Tibial nerve (tissue), 4 donors: ENCODE measurements at places on chromosomes 16 and 17. TPM values are rescaled to one million over a fixed set of nuclear protein-coding genes. Genes with fewer than 3 reads are reported as not detected.

The PLCG2 gene
- total RNA-seq = 19.6 TPM

The CTF1 gene
- 2.2 TPM for total RNA-seq

The NTN1 gene
- total RNA-seq = 15.9 TPM

The FHOD1 gene
- 18.2 TPM for total RNA-seq

The CALB2 gene
- total RNA-seq = 24.7 TPM

The SPDYE4 gene
- not detected for total RNA-seq

The MYL11 gene
- total RNA-seq = not detected

The KLHL36 gene
- 60.1 TPM for total RNA-seq

The NPIPA7 gene
- 7.5 TPM for total RNA-seq

The CDH11 gene
- total RNA-seq = 97.0 TPM

The TSPOAP1 gene
- 11.4 TPM for total RNA-seq

The GNAO1 gene
- total RNA-seq = 5.3 TPM

The XYLT2 gene
- 29.4 TPM for total RNA-seq

The SYNGR3 gene
- total RNA-seq = not detected

The GPR139 gene
- not detected for total RNA-seq

The MYH1 gene
- total RNA-seq = 0.39 TPM

The NPTX1 gene
- total RNA-seq = not detected

The TEX2 gene
- 32.6 TPM for total RNA-seq

The PLEKHG4 gene
- 42.4 TPM for total RNA-seq

The KRTAP17-1 gene
- total RNA-seq = not detected

The KRTAP4-5 gene
- not detected for total RNA-seq

The ZNF764 gene
- total RNA-seq = 15.3 TPM

The TRIM65 gene
- 42.0 TPM for total RNA-seq

The TEKT3 gene
- 1.2 TPM for total RNA-seq

The TBX6 gene
- total RNA-seq = 1.5 TPM

The CAMKK1 gene
- 5.3 TPM for total RNA-seq

The CA5A gene
- total RNA-seq = not detected

The SHISA6 gene
- 10.8 TPM for total RNA-seq

The BICDL2 gene
- total RNA-seq = not detected

The CTRL gene
- total RNA-seq = 0.87 TPM

The CORO6 gene
- 139 TPM for total RNA-seq

The CDH5 gene
- total RNA-seq = 79.3 TPM
